ENCODE measurements at places on chromosomes 11 and 22.

DNA sequence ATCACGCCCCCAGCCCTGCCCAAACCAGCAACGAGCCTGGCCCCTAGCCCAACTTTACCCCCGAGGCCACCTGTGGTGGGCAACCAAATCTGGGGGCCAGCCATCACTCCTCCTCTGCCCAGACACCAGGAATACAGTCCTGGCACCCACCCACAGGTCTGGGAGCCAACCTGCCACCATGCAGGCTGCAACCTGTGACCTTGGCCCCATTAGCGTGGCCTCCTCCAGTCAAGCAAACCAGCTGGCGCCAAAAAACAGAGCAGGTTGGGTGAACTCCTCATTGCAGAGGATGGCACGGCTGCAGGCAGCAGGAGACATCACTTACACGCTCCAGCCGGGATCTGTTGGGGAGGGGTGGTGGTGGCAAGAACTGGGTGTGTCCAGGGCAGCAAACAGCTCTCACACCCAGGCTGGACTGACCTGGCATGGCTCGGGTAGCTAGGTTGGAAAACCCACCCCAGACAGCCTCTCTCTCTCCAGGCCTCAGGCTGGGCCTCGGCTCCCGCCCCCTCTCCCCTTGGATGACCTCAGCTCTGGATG is 65.5 kb upstream of the TCF20 start:
- no peak for DNase-seq

- no peak for DNase-seq
These were observed 9.1 kb upstream of the SESN3 start for GRCh38 chr11:95239871-95240649.

DNA sequence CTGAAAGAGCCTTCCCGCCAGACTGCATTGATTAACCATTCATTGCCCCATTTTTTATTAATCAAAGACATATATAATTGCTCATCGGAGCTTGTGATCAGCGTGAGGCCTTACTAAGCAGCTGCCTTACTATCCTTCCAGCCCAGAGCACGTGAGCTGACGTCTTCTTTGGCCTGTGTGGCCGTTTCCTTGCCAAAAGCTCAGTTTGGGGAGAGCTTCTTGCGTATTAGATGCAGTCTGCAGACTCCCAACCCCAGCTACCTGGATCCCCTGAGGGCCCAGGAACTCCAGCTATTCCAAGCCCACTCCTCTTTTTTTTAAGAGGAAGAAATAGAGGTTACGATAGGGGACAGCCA is 784 bp upstream of the SLC43A3 start:
- peak; percentile 68 for DNase-seq

DNA sequence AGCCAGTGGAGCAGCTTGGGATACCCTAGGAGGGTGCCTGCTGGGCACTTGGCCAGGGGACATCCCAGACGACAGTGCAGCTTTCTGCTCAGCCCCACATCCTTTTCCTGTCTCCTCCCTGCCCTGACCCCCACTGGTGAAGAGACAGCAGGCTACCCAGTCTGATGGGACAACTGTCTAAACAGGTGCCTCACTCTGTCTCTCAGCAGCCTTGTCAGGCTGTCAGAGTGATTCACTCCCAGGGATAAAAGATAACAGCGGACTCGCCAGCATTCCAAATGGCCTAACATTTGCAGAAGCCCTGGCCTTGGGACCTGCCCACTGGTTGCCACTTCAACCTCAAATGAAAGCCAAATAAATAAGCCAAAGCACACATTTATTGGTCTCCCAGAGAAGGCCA is 318.6 kb upstream of the PLET1 start:
- no peak for DNase-seq

GRCh38 chr11:133559382-133559781 is 27.1 kb upstream of the OPCML start:
- DNase-seq, result no peak

DNA sequence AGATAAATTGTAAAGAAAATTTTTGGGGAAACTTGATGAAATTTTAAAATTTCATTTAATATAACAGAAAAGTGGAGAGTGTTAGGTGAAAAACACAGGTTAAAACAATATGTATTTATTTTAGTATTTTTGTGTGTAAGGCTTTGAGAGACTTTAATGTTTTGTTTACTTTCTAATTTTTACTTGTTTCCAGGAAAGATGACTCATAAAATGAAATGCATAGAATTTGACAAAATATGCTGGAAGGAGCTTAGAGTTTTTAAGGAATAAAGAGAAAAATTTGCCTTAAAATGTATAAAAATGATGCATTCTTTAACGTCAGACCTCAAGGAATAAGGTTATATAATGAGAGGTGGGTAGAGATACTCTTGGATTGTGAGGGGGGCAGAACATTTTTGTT is 1205.1 kb upstream of the CNTN5 start:
- DNase-seq, result no peak

DNA sequence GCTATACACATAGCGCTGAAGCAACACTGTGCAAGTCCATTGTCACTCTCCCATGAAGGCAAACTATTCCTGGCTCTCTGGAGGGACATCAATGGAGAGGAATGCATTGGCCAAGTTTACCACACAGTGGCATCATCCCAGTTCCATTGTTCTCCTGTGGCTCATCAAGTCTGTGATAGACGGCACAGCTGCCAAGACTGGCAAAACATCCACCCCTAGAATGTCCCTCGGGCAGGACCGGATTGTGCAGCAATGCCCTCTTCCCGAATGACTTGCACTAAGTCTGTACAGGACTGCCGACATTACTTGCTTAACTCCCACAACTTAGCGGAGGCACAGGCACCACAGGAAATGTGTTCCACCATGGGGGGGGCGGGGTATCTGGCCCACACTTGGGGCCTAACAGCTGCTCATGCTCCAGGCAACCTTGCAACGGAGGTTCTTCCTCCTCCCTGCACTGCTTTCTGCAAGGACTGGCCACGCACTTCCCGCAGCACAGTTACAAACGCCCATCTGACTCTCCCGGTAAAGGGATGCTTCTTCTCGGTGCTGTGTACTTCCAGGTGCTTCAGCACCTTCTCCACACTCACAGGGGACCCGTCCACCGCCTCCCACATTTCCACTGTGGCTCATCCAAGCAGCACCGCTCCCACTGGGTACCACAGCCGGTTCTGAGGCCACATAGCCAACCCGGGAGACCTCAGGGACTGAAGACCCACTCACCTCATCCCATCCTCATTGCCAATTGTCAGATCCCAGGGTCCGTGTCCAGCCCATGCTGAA is 1309.6 kb upstream of the RAG2 start:
- DNase-seq, result no peak

GRCh38 chr11:65906602-65907001 is 6.4 kb upstream of the FOSL1 start:
- DNase-seq, result no peak

DNA sequence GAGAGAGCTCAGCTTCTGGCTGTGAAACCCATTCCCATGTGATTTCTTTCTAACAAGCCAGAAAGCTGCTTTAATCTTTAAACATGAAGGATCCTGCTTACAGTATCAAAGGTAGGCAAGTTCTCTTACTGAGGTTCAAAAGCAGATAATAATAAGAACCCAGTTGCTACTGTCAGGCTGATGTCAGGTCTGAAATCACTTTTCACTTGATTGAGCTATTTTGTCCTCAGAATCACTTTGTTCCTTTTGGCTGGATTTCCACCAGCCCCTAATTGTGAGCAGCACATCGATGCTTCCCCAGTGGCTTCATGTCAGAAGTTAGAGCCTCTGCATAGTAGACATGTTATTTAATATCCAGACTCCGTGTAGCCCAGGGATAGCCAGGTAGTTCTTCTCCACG is 55.8 kb upstream of the CEP295 start:
- DNase-seq, result no peak

DNA sequence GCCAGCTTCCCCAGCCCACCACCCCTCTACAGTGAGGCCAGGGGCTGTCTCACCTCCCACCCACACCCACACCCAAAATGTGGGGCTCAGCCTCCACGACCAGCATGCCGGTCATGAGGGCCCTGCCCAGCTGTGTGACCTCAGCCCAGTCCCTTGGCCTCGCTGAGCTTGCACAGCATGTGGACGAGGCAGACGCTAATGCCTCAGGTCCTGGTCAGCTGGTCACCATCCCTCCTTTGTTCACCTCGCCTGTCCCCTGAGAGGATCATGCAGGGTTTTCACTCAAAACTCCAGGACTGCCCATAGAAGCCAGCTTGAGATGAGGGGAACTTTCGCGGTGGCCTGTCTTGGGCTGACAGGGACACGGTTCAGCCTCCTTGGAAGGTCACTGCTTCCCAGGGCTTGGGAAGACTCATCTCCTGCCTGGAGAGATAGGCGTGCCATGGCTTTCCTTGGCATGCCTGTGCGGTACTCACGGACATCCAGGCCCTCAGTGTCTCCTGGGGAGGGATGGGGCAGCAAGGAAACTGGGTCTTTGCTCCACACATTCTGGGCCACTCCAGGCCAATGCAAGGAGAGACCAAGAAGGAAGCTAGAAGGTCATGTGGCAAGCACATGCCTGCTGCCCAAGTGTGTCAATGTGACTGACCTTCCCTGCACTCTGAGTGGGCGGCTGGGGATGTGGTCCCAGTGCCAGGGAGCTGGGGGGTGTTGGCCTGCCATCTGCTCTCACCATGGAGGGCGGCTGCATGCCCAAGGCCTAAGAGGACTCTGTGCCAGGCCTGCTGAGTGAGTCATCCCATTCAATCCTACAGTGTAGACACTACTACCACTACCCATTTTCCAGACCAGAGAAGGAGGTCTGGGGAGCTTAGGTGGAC is 3.2 kb upstream of the RTN4R start:
- DNase-seq, result no peak

- no peak for DNase-seq
These were observed 10.7 kb downstream of the KCNJ5 start for GRCh38 chr11:128901653-128902514.

- DNase-seq, result no peak
These were observed 107.2 kb downstream of the SCN3B start for GRCh38 chr11:123547180-123547579.

DNA sequence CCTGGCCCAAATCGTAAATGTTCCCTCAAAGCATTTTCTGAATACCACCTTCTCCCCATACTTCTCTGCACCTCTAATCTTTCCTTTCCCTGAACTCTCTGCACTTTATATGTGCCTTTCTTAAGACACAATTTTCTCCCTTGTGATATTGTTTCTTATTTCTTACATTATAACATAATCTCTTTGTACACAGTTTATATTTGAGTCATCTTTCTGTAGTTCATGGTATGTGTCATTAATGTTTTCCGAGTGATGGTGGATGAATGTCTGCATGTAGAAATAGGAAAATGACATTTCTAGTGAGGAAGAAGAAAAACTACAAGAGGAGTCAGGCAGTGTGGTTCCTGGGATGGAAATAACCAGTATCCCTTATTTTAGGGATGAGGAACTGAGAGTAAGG is 5.5 kb downstream of the ACRV1 start:
- DNase-seq, result no peak

- DNase-seq, result no peak
These were observed 4.7 kb downstream of the ANO1 start for GRCh38 chr11:70082829-70083228.

DNA sequence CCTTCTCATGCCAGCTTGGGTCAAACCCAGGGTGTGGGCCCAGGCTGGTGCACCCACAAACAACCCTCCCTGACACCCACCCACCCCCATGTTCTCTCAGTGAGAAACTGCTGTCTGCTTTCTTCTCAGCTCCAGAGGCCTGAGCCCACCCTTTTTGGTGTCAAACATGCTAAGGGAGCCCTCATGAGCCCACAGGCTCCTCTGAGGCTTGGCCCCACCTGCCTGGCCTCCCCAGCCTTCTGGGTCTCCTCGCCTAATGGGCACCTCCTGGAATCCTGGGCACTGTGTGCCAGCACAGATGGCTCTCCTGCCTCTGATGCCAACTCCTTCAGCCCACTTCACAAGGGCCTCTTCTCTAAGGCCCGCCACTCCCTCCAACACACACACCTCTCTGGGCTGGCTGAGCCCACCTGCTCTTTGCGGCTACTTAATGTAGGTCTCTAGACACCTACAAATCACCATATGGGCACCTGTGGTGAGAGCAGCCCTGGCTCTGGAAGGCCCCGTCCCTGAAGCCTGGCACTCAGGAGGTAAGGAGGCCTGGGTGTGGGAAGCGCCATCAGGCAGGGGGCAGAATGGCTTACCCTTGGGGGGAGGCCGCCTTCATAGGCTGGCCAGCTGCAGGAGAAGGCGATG is 4.4 kb downstream of the NAGA start:
- DNase-seq, result no peak

- DNase-seq, result no peak
These were observed 4.7 kb downstream of the GAL3ST1 start for GRCh38 chr22:30569674-30570202.

DNA sequence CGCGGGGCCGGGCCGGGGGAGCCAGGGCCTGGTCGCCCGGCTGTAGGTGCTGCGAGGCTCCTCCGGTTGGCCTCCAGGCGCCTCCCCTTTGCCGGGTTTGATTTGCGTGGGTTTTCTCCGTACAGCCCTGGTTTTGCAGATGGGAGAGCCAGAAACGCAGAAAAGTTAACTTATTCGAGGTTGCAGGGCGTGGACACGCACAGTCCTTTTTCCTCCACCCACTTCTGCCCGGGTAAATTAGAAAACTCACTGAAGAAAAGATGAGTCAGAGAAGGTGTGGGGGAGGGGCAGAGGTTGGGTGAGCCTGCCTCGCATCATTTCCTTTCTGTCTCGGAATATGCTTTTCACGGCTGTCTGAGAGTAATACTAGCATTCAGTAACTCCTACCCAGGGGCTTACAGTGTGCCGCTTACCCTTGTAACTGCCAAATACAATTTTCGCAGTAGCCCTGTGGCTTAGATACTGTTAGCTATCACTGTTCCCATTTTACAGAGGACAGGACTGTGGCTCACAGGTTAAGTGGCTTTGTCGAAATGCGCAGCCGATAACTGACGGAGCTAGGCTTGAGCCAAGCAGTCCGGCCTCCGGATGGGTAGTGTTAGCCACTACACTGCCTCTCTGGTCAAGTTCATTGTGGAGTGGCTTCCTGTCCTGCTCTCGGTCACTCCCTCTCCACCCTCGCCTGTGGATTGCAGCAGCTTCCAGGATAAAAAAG is 812 bp downstream of the FADD start:
- peak; percentile 19 for DNase-seq

DNA sequence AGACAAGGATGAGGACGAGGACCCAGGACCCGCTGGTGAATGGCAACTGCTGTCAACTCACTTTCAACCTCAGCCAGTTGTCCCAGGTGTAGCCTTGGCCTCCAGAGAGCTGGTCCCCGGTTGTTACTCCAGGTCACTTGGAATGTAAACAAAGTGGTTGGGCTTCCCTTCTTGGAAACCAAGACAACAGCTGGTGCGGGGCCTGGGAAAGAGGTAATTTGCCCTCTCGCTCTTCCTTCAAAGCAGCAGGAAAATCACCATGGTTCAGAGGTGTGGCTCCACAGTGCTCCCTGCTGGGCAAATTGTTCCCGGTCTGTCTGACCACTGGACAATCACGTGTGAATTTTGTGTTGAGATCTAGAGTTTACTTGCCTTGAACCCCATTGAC is 15.0 kb downstream of the SLC1A2 start:
- DNase-seq, result no peak

- DNase-seq, result no peak
These were observed 67.9 kb upstream of the PITPNB start for GRCh38 chr22:27986937-27987336.

DNA sequence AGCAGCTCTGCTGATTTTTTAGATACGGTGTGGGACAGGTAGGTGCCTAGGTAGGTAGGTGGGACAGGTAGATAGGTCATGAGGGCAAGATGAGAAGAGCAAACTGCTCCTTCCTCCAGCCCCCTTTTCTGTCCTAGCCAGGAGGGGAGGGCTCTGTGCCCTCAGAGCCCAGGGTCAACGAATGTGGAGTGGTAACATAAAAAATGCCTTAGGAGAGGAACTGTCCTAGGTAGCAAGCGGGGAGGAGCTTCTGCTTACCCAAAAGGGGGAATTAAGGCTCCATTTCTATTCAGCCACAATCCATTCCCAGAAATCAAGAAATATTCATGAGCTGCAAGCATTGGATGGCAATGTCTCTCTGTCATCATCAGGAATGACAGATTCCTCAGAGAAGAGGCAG is 234.8 kb downstream of the GRIK4 start:
- no peak for DNase-seq

- no peak for DNase-seq
These were observed 91.5 kb upstream of the YWHAH start for GRCh38 chr22:31852691-31853421.

Data from globus pallidus (tissue), 1 donor.